ENCODE measurements at places on chromosomes 3 and 15. TPM values are rescaled to one million over a fixed set of nuclear protein-coding genes. Genes with fewer than 3 reads are reported as not detected.

- no peak overlapping the region for H3K4me3 ChIP-seq
- no peaks in the 10 kb centered on the region for H3K27me3 ChIP-seq
- peaks cover 6% of the 10 kb centered on the region for H3K4me1 ChIP-seq
- DNase-seq: no peak
Measured at GRCh38 chr3:155243512-155243921, 50.0 kb downstream of the STRIT1 start.

SCN11A gene
- total RNA-seq: 0.63 TPM

DNA sequence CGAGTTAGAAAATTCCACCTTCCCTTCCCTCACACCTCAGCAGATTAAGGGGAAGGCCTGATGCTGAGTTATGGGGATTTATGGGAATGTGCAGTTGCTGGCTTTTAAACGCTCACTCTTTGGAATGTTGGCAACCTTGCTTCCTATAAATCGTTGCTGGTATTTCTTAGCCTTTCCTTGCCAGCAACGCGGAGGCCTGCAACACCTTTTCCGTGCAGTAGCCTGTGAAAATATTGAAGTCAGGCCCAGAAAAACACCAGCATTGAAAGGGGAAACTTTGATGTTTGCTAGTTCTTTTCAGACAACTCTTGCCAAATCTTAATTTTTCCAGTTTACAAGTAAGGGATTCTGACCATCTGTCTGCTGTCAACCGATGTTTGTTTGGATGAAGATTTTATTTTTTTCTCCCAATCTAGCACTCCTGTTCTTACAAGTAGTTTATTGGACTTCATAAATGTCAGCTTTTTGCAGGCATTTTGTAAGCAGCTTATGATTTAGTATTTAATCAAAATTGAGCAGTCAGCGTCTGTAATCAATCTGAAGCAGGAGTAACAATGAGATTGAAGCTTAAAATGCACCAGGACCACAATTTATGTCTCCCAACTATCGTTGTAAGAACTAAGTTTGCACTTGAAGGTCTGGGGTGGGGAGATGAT is 251.0 kb downstream of the RPLP1 start:
- peaks cover 3% of the 10 kb centered on the region for H3K36me3 ChIP-seq
- no peak for DNase-seq
- no peaks in the 10 kb centered on the region for H3K4me1 ChIP-seq
- no peak overlapping the region for H3K27ac ChIP-seq
- H3K27me3 ChIP-seq: no peaks in the 10 kb centered on the region

DNA sequence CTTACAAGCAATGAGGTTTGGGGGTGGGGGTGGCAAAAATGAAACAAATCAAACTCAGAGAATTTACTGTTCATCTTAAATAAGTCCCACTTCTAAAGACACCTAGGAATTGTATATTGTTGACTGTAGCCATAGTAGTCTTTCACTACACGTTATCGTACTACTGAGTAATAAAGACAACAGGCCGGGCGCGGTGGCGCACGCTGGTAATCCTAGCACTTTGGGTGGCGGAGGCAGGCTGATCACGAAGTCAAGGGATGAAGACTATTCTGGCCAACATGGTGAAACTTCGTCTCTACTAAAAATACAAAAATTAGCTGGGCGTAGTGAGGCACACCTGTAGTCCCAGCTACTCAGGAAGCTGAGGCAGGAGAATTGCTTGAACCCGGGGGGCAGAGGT is 231.6 kb downstream of the CTNNB1 start:
- H3K4me3 ChIP-seq: no peak overlapping the region
- H3K27ac ChIP-seq: no peak overlapping the region
- H3K27me3 ChIP-seq: no peaks in the 10 kb centered on the region
- H3K36me3 ChIP-seq: peaks cover 3% of the 10 kb centered on the region
- DNase-seq: no peak

PAK6 gene
- 0.93 TPM for total RNA-seq

GRCh38 chr3:98730338-98730737 is 32.8 kb upstream of the ST3GAL6 start:
- H3K4me3 ChIP-seq: peak overlapping the region; percentile 97
- H3K27me3 ChIP-seq: peaks cover 6% of the 10 kb centered on the region
- peaks cover 26% of the 10 kb centered on the region for H3K4me1 ChIP-seq

DNA sequence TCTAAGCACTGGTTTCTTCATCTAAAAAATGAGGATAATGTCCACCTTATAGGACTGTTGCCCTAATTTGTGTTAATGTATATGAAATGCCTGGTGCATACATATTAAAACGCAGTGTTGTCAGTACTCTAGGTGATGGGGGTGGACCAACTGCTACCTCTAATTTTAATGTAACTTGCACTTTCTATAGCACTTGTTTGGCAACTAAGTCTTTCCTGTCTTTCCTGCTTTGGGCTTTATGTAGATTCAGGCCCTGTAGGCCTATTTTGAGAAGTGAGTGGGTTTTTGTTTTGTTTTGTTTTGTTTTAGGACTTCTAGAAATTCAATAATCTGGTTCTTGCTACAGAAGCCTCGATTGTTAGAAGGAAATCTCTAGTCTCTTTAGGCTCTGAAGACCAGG is 21.2 kb downstream of the SLC7A14 start:
- no peaks in the 10 kb centered on the region for H3K36me3 ChIP-seq
- H3K4me3 ChIP-seq: no peak overlapping the region
- H3K27ac ChIP-seq: no peak overlapping the region
- H3K4me1 ChIP-seq: peaks cover 7% of the 10 kb centered on the region

GRCh38 chr3:134594331-134594741 is 56.5 kb downstream of the KY start:
- H3K27me3 ChIP-seq: no peaks in the 10 kb centered on the region
- DNase-seq: no peak
- H3K4me1 ChIP-seq: peaks cover 9% of the 10 kb centered on the region
- no peaks in the 10 kb centered on the region for H3K36me3 ChIP-seq
- H3K27ac ChIP-seq: peak overlapping the region; percentile 53
- no peak overlapping the region for H3K4me3 ChIP-seq

SAXO2 gene
- total RNA-seq: 3.9 TPM

DNA sequence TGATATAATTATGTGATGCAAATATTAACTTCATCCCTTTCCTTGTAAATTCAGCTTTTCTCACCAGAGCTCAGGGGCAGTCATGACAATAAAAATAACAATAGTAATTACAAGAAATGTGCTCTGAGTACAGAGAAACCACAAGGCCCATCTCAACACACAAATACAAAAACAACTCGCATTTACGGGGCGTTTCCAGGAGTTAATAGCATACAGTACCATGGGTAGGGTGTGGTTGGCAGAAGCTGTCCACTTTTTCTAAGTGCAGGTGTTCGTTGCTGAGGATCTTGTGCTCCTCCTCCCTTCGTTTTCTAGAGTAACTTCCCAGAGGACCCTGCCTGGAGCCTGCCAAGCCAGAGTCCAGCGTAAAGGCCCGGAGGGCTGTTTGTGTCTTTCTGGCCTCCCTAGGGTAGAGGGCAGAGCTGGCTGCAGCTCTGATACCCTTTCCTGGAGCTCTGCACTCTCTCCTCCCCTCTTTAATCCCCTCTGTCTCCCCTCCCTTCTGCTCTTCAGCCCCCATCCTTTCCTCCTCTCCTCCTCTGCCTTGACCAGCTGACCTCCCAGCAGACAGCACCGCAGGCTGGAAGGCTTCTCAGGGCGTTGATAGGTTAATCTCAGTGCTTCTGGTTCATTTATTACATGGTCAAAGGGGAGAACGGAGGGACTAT is 11.4 kb downstream of the SEMA3G start:
- H3K27ac ChIP-seq: no peak overlapping the region
- DNase-seq: no peak
- no peaks in the 10 kb centered on the region for H3K36me3 ChIP-seq
- peaks cover 26% of the 10 kb centered on the region for H3K4me1 ChIP-seq
- no peaks in the 10 kb centered on the region for H3K27me3 ChIP-seq
- H3K4me3 ChIP-seq: no peak overlapping the region

HPS3 gene
- total RNA-seq: 18.6 TPM

SCG3 gene
- total RNA-seq: 8.1 TPM

GOLGA6L4 gene
- 2.1 TPM for total RNA-seq

DNA sequence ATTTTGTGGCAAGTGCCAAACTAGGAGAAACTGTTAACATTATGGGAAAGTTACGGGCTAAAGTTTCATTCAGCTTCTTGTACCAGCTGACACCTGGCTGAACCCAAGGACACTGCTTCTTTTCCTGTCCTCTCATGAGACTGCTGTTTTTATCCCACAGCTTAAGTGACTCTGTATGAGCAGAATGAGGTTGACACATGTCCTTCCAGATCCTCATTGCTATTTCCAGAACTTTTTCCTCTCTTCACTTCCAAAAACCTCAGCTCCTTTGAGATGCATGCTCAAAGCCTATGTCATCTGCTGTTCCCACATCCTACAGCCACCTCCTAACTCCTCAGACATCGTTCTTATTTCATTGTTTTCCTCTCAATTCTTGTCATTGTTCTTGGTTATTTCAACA is 183.6 kb downstream of the DCLK3 start:
- H3K4me1 ChIP-seq: no peaks in the 10 kb centered on the region
- no peaks in the 10 kb centered on the region for H3K36me3 ChIP-seq
- H3K27ac ChIP-seq: no peak overlapping the region
- DNase-seq: no peak

DNA sequence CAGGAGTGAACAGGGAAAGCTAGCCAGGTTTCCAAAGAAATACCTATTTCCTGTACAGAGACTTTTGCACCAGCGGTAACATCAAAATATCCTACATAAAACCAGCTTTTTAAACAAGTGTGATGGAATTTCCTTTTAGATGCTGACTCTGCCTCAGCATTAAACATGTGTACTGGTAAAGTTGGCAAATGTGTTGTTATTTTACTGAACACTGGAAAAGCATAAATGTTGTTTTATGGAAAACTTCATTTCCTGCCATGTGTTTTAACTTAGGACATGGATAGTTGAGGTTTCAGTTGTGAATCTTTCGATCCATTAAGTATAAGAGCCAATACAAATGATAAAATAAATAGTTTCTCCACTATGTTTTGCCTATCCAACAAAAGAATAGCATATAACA is 15.7 kb downstream of the OXNAD1 start:
- H3K36me3 ChIP-seq: peaks cover 5% of the 10 kb centered on the region
- no peak for DNase-seq
- no peak overlapping the region for H3K4me3 ChIP-seq

- peak overlapping the region; percentile 35 for H3K27ac ChIP-seq
- H3K4me3 ChIP-seq: no peak overlapping the region
- H3K4me1 ChIP-seq: peaks cover 14% of the 10 kb centered on the region
- H3K36me3 ChIP-seq: no peaks in the 10 kb centered on the region
Measured at GRCh38 chr3:50484722-50485121, 18.7 kb downstream of the CACNA2D2 start.

- peaks cover 30% of the 10 kb centered on the region for H3K4me1 ChIP-seq
- H3K27me3 ChIP-seq: no peaks in the 10 kb centered on the region
- no peaks in the 10 kb centered on the region for H3K36me3 ChIP-seq
Measured at GRCh38 chr3:16067837-16068471, 106.5 kb upstream of the GALNT15 start.

GRCh38 chr3:62942227-62942626 is 67.0 kb upstream of the CADPS start:
- DNase-seq: peak; percentile 18
- no peak overlapping the region for H3K27ac ChIP-seq
- H3K4me3 ChIP-seq: no peak overlapping the region
- peaks cover 7% of the 10 kb centered on the region for H3K36me3 ChIP-seq
- H3K27me3 ChIP-seq: no peaks in the 10 kb centered on the region
- H3K4me1 ChIP-seq: peaks cover 30% of the 10 kb centered on the region

DNA sequence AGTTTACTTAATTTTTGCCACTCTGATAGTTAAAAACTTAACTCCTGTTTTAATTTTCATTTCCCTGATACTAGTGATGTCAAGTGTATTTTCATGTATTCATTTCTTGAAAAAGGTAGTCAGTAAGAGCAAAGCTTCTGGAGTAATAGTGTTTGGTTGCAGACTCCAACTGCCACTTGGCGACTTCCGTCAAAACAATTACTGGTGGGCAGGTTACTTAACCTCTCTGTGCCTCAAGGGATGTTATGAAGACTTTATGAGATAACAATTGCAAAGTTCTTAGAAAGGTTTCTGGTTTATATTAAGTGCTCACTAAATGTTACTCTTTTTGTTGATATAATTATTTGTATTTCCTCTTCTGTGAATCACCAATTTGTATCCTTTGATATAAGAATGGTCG is 129.7 kb downstream of the NFKBIZ start:
- no peak for DNase-seq
- no peak overlapping the region for H3K4me3 ChIP-seq
- H3K4me1 ChIP-seq: no peaks in the 10 kb centered on the region
- H3K27me3 ChIP-seq: peaks cover 44% of the 10 kb centered on the region
- no peaks in the 10 kb centered on the region for H3K36me3 ChIP-seq

DNA sequence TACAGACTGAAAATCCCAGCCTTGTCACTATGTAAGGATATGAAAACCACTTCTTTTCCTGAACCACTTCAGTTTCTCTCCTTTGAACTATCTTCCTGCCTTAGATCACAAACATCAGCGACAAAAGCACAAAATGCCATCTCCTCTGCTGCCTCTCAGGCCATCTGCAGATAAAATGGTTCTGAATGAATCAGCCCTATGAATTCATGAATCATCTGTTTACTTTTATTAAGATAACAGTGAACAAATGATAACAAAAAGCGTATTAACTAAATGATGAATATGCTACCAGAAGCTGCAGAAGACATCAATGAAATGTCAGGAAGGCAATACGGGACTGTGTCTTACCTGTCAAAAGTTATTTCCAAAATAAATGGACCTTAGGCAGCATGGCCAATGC is 928.1 kb downstream of the ROBO1 start:
- peaks cover 22% of the 10 kb centered on the region for H3K4me1 ChIP-seq
- no peaks in the 10 kb centered on the region for H3K27me3 ChIP-seq
- no peak for DNase-seq
- peaks cover 7% of the 10 kb centered on the region for H3K36me3 ChIP-seq
- no peak overlapping the region for H3K4me3 ChIP-seq

NR2E3 gene
- not detected for total RNA-seq

GRCh38 chr3:187072511-187072910 is 66.8 kb downstream of the RPL39L start:
- H3K27ac ChIP-seq: no peak overlapping the region
- H3K27me3 ChIP-seq: no peaks in the 10 kb centered on the region
- no peak for DNase-seq

DNA sequence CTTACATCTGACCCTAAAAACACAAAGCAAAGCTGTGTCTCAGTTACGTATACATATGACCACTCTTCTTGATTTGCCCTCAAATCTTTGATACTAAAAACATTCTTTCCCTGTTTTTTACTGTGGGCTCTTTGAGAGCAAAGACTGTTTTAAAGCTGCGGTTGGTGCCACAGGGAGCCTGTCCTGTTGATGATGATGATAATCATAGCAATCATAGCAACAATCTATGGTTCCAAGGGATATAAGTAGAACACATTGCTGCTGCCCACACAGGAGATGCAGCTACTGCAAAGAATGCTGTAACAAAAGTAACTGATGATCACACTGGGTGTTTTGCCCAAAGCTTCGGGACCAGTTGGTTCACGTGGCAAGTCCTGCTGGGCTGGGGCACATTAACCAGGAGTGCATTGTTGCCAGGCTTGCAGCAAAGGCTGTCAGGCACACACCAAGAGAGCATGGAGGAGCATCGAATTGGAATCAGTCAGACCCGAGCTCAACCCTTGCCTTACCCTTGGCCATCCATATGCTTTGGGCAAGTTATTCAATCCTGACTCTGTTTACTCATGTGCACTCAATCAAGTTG is 131.4 kb upstream of the EIF1B start:
- H3K4me3 ChIP-seq: no peak overlapping the region
- peaks cover 4% of the 10 kb centered on the region for H3K4me1 ChIP-seq
- H3K36me3 ChIP-seq: no peaks in the 10 kb centered on the region
- no peak for DNase-seq

- H3K36me3 ChIP-seq: no peaks in the 10 kb centered on the region
- peak overlapping the region; percentile 12 for H3K27ac ChIP-seq
- peaks cover 17% of the 10 kb centered on the region for H3K4me1 ChIP-seq
- no peak for DNase-seq
Measured at GRCh38 chr3:135452881-135453280, 512.6 kb upstream of the PPP2R3A start.

SLC6A11 gene
- 2.6 TPM for total RNA-seq

C15orf62 gene
- total RNA-seq: 0.61 TPM

MASP1 gene
- 1.4 TPM for total RNA-seq

GRCh38 chr3:98596541-98597500 is 3.4 kb upstream of the CPOX start:
- H3K4me1 ChIP-seq: peaks cover 23% of the 10 kb centered on the region
- H3K36me3 ChIP-seq: no peaks in the 10 kb centered on the region
- no peak for DNase-seq

All from neural crest cell (in vitro differentiated cells).